ENCODE measurements at places on chromosomes 2 and 18.

DNA sequence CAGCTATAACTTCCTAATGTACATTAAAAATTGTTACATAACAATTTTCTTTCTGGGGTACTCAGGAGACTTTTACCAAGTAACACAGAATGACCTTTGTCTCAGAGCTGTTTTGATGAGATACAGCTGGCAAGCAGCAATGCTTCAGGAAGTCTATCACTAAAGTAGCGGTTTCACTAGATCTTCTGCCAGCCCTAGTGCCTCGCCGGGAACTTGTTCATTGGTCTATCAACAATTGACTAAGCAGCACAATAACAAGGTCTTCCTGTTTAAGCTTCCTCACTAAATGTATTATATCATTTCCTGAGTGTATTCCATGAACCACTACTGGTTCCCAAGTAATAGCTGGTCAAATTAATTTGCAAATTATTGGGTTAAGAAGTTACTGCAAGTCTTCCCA, 69.2 kb downstream of the TRIP12 start:
- peak; percentile 26 for DNase-seq

DNA sequence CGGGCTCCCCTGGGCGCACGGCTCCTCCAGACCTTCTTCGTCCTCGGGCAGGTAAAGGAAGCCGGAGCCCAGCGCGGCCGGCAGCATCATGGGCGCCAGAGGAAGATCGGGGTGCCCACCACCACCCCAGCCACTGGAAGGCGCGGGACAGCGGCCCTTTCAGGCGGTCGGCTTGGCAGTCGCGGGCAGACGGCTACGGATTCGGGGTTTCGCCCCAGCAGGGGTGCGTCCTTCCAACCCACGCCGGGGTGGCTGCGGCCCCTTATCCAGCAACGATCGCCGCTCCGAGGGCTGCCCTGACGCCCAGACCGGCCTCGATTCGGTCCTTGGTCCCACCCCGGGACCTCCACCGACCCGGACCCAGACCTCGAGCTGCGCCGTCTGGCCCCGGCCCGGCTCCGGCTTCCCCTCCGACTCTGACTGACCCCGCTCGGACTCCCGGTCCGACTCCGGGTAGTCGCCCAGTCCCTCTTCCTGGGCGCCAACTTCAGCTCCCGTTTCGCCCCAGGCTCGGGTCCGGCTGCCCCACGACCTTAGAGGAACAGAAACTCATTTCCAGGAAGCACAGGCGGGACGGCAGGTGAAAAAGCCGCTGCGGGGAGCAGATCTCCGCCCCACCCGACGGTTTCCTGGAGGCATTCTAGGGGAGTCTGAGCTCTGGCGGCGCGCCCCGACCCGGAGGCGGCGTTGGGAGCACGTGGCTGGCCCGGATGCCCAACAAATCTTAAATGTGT, 30.2 kb upstream of the SSB start:
- no peak for DNase-seq

- DNase-seq: no peak
These were observed 1348.7 kb upstream of the NXPH2 start for GRCh38 chr2:140128909-140129308.

DNA sequence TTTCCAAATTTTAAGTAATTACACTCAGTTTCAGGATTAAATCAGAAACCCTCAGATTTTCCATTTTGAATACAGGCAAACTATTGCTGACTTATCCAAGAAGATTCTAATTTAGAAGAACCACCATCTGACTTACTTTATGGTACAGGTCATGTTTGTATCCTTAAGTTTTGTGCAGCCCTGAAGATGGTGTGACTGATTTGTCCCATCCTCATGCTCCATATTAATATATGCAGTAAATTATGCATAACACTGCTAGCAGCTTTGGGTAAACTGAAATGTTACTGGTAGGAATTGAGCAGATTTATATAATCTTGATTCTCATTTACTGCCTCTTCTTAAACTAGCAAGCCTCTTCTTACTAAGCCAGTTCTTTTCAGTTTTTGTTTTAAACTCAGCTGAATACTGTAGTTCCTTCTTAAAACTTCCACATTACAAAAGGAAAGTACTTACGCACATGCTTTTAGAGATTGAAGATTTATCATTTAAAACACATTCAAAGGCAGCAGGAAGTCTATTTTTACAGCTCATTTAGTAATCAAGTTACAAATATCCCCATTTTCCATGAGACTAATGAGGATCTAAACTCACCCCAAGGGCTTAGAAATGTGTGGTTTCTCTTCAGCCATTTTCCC, 25.7 kb downstream of the MEX3C start:
- no peak for DNase-seq

DNA sequence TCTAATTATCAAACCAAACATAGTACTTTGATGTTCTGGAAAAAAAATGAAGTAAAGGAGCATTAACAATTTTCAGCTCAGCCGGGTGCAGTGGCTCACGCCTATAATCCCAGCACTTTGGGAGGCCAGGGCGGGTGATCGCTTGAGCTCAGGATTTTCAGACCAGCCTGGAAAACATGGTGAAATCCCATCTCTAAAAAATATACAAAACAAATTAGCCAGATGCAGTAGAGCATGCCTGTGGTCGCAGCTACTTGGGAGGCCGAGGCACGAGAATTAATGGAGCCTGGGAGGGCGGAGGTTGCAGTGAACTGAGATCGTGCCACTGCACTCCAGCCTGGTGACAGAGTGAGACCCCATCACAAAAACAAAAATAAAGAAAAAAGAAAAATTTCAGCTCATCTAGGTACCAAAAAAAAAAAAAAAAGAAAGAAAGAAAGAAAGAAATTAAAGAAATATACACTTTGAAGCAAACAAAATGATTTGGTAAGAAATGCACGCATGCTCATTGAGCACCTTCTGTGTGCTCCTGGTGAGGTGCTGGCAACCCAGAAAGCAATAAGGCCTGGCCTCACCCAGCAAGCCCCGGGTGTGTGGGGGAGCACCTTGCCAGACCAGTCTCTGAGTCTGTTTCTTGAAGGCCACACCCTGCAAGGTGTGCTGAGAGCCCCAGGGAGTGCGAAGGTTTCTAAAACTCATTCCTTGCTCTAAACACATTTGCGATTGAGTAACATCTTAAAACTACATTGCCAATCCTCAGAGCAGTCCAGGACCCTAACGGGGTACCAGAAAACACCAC, 133.5 kb downstream of the TFCP2L1 start:
- no peak for DNase-seq

DNA sequence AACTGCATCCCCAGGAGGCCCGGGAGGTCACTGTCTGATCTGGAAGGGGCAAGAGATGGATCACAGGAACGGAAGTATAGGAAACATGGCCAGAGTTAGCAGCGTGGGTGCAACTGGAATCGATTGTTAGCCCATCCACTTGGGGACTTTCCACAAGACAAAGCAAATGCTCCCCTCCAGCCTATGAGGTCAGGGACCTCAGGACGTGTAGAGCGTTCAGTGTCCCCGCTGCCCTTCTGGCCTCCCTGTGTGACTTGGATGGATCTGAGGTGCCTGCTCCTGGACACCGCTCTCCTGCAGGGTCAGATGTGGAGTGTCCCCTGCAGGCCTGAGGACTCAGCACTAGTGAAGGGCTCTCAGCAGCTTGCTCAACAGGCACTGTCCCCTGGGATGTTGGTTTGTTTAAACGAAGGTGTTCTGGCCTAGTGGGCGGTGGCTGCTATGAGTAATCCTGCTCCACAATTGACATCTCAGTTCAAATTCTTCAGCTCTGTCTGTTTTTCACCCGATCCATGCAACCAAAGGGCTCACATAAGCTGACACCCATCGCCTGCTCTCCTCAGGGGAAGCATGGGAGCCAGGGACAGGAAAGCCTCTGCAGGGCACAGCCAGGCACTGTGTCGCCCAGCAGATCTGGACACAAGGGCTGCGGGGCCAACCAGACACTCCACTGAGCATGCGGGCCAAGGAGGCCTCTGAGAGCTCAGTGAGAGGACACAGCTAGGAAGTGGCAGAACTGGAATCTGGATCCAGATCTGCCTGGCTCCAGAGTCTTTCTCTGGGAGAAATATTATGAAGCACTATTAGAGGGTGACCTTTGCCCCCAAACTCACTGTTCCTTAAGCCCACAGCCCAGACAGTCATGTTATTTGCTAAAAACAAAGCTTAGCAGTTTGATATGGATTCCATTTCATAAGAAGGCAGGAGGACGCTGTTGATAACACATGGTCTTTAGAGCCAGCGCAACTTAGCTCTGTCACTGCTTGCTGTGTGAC, 78.5 kb downstream of the RHOB start:
- no peak for DNase-seq

- no peak for DNase-seq
These were observed 244.0 kb downstream of the AGAP1 start for GRCh38 chr2:235737840-235738239.

- no peak for DNase-seq
These were observed 92.5 kb downstream of the EML4 start for GRCh38 chr2:42261518-42262195.

DNA sequence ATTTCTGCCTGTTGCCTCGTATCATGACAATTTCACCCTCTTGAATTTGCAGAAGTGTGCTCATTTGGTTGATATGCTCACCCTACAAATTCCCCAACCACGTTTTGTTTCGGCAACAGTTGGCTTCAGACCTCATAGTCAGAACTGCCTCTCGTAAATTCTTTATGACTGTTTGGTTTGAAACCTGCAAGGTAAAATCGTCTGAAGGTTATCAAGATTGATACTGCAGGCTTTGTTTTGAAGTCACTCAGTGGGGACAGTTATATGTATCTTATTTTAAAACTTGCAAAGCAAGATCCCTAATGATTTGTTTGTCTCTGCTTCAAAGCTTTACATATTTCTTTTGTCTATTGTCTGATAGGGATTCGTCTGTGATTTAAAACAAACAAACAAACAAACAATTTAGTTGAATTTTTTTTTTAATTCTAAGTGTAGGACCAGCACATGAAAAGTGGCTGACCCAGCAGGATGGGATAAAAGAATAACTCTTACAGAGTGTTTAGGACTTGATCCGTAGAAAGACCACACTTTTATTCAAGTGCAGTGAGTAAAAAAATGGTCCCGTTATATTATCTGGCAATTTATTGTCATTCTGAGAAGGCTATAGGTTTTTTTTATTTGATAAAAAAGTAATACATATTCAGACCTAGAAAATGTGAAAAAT, 45.7 kb upstream of the MYCN start:
- no peak for DNase-seq

DNA sequence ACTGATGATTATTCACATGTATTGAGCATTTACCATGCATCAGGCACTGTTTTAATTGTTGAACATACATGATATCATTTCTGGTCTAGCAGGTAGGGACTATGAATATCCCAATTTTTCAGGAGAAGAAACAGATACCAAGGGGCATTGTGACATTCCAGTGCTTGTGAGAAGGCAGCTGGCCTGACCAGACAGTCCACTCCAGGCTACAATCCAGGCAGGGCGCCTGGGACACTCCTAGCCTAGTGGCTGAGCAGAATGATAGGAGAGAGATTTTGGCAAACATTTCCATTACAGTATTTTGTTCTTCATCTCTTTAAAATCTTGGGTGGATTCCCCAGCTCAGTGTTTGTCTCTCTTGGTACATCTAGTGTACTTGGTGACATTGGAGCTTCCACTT, 24.9 kb downstream of the ZNF892 start:
- DNase-seq: no peak

DNA sequence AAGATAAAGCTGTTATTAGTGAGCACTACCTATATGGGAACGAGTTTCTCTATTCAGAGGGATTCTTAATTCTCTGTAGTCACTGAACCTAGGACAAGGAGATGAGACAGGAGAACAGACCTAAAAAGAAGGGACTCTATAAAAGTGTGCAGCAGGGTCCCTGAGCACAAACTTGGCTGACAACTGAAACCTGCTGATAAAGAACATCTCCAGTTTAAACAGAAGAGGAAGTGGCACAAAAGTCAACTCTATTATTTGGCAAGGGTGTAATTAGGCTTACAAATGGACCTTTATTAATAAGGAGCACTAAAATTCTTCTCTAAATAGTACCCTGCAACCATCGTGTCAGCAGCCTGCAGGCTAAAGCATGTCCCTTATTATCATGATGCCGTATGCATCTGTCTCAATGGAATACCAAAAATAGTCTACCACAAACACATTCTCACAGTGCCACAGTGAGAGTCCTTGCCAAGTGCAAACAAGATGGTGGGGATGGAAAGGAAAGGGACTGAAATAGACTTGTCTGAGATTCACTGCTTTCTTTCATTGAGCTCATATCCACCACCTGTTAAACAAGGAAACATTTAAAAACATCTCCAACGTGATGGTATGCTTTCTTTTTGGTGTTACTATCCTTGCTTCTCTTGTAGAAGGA, 260.2 kb downstream of the INSIG2 start:
- no peak for DNase-seq

DNA sequence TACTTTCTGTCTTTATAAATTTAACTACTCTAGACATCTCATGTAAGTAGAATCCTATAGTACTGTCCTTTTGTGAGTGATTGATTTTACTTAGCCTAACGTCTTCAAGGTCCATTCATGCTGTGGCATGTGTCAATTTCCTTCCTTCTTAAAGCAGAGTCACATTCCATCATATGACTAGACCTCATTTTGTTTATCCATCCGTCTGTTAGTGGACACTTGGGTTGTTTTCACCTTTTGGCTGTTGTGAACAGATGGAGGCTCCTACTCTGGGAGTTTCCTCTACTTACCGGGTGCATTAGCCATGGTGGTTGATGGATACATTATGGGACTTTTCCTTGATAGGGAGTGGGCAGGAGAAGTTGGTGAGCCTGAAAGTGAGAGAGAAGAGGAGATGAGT, 6.4 kb upstream of the PDIA6 start:
- no peak for DNase-seq

GRCh38 chr2:27214941-27215340, 2.2 kb upstream of the CAD start:
- no peak for DNase-seq

- no peak for DNase-seq
These were observed 248.5 kb upstream of the EPAS1 start for GRCh38 chr2:46048693-46049092.

DNA sequence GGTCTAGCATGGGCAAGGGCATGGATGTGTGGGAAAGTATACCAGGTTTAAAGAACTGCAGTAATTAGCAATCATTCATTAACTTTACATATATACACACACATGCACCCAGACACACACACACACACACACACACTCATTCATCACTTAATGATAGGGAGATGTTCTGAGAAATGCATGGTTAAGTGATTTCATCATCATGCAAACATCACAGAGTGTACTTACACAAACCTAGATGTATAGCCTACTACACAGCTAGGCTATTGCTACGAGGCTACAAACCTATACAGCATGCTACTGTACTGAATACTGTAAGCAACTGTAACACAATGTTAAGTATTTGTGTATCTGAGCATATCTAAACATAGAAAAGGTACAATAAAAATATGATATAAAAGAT, 83.6 kb downstream of the COLEC12 start:
- no peak for DNase-seq

- no peak for DNase-seq
These were observed 14.5 kb downstream of the NFATC1 start for GRCh38 chr18:79410171-79410641.

DNA sequence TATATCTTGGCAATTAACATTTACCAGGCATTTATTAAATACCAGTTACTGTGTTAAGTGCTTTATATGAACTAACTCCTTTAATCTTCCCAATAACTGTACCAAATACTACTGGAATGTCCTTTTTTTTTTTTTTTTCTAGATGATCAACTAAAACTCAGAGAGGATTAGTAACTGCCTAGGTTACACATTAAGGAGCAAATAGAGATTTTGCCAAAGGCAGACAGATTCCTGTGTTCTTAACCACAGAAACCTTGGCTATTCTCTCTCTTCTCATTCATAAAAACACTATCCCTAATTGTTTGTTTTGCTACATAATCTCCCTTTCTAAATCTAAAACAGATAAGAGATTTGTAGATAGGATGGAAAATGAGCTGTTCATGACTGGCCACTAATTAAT, 13.3 kb downstream of the DHX57 start:
- no peak for DNase-seq

- no peak for DNase-seq
These were observed 215.8 kb downstream of the TCF4 start for GRCh38 chr18:55372209-55372608.
